8988T (cell line): ENCODE measurements at places on chromosomes 7 and 10.
A peak's percentile ranks its signal among the peaks of the same experiment; 100 is the strongest.

- no peak for DNase-seq
Measured at GRCh38 chr10:15464381-15464780, 93.3 kb upstream of the FAM171A1 start.

DNA sequence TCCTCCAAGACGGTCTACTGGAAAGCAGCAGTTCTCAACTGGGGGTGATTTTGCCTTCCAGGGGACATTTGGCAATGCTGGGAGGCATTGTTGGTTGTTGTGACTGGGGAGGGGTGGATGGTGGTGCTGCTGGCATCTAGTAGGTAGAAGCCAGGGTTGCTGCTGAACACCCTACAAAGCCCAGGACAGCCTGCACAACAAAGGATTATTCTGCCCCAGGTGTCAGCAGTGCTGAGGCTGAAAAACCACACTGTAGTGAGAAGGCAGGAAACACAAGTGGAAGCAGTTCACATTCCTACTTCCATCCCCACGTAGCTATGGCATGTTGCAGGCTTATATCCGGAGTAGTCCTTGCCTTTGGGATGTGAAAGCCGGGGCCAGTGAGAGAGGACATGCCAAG, 86.9 kb downstream of the AOAH start:
- DNase-seq, result no peak

DNA sequence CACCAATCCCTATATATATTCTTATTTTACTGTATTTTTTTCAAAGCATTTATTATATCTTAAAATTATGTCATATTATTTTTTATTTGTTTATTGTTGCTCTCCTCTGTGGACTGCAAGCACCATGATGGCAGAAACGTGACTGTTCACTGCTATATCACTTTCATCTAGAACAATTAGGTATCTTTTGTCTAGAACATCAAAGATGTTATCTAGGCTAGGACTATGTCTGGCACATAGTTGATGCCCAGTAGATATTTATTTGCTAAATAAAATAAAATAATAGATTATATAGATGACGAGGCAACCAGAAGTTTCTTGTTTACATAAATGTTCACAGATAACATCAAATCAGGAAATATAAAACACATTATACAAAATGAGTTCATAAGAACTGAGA, 12.4 kb upstream of the GPR158 start:
- no peak for DNase-seq

DNA sequence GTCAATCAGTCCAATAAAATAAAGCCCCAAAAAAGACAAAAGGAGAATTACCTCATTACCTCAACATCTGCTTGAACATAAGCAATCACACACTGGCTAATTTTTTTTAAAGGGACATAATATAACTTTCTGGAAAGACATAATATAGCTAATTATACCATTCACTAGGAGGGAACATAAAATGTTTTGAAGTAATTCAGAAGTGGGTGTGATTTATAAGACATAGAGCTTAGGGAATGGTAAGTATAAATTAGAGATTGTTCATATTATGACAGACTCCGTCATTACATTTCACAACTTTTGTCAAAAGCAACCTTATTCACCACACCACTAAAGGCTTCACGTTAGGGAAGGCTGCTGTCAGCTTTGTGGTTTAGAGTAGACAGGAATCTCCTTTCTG, 3.8 kb downstream of the SHTN1 start:
- DNase-seq, result no peak

DNA sequence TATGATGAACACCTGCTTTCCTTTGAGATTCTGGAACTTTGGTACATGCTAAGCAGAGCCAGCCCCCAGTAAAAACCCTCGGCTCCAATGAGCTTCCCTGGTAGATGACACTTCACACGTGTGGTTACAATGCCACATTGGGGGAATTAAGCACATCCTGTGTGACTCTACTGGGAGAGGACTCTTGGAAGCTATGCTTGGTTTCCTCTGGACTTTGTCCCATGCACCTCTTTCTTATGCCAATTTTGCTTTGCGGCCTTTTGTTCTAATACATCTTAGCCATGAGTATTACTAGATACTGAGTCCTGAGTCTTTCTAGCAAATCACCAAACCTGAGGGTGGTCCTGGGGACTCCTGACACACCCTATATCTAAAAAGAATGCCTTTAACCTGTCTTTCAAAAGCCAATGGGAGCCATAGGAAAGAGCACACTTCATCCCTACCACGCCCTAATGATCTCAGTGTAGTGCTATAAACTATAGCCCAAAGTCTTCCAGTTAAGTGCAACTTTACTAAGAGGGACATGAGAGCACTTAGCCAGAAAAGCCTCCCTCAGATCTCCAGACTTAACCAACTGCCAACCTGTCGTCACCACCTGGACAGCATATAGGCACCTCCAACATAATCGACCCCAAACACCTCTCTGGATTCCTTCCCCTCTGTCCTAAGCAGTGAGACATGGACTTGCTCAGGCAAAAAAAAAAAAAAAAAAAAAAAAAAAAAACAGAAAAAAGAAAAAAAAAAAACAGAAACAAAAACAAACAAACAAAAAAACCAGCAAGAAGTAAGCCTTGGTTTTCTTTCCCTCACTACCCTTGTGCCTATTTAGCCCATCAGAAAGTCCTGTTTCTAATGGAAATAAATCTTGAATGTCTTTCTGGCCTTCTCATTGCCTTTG, 37.4 kb downstream of the CCDC6 start:
- no peak for DNase-seq

- no peak for DNase-seq
Measured at GRCh38 chr10:95820363-95820762, 64.4 kb downstream of the ENTPD1 start.

DNA sequence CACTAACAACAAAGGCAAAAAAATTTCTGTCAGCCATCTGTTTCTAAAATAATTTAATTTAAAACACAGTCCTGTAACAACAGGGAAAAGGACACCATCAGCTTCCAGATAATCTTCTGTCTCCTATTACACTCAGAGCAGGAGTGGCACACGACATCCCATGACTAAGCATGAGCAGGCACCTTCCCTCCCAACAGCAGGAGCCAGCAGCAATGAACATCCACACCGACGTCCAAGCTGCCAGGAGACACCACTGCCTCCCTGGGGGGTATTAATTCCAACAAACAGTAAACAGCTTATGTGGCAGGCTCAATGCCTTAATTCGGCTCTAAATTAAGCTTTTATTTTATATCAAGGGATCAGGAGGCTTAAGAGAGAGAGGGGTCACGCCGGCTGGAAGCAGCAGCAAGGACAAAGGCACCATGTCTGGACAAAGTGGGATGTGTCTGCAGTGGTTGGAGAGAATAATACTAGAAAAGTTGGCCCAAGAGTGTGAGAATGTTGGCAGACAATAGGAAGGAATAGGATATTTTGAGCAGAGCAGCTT, 45.7 kb downstream of the KIAA1549 start:
- peak; percentile 56 for DNase-seq

DNA sequence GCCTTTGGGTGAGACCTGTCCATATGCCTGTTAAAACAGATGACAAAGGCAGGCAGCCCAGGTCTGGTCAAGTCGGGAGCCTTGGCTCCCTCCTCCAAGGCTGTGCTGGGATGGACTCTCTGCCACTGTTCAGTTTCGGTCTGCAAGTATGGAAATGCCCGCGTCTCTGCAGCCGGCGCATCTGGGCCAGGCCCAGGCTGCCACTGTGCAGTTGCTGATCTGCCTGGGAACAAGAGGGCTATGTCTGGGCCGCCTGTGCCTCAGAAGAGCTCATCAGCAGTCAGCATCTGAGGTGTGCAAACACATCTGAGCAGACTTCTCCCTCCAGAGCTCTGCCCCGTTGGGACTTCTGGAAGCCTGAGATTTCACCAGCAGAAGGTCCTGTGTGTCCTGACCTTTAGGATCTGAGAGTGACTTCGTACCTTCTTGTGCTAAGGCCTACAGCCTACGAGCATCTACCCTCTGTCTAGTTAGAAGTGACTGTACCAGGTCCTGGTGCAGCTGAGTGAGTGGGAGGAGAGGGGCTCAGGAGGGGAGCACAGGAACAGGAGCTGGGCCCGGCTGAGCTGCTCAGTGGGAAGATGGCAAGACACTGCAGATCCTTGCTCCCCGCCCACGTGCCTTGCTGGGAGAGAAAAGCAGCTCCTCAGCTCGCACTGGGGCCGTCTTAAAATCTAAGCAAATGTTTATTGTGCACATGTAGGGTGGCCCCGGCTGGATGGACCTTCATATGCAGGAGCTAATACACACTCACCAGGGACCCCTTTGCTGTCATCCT, 50.9 kb downstream of the DOCK1 start:
- no peak for DNase-seq

GRCh38 chr7:22140578-22140977, 194.9 kb upstream of the CDCA7L start:
- DNase-seq, result no peak

GRCh38 chr7:67637023-67637358, 640.4 kb downstream of the TYW1 start:
- no peak for DNase-seq

DNA sequence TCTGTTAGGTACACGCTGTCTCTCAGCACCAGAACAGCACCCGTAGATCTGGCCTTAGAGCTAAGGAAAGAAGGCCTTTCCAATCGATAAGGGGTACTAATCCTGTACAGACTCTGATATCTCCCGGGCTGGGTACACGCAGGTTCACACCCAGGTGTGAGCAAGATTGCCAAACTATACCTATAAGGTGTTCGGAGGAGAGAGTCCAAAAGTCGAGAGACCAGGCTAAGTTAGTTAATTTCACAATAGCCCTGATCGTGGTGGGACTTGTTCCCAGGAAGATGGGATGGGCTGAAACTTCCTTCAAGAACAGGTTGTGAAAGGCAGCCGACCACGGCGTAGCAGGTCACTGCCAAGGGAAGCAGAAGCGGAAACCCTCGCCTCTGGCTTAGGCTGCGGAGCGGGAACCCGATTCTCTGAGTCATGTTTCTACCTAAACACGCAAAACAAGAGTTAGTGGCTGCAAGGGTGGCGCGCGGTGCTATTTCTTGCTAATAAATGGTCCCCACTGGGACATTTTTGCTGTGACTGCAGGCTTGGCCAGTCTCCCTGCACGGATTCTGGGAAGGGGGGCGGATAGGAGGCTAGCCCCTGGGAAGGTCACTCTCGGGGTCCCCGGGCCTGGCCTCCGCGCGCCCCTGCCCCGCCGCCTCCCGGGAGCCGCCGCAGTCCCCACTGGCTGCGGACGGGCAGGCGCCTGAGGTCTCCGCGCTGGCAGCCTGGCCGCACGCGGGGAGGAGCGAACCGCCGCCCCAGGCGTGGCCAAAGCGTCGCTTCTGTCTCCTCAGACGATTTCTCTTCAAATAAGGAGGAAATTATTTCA, 75.4 kb upstream of the PDSS1 start:
- DNase-seq, result peak; percentile 54

DNA sequence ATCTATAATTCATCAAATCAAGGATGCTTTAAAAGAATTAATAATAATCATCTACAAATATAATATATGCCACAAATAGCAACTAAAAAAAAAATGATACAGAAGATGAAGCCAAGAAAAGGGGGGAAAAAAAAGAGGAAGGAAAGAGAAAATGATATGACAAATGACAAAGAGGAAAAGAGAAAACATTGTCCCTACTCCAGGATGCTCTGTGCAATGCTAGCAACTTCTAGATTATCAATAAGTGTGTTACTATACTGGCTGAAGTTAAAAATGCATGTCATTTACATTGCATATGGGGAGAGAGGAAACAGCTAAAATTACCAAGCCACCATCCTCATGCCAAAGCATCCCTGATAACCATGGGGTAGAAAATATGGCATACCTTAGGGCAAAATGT, 104.2 kb downstream of the SFMBT2 start:
- DNase-seq, result no peak

GRCh38 chr10:112365014-112365432, 8.9 kb upstream of the ACSL5 start:
- no peak for DNase-seq

GRCh38 chr10:132356621-132357195, 24.7 kb downstream of the LRRC27 start:
- no peak for DNase-seq

DNA sequence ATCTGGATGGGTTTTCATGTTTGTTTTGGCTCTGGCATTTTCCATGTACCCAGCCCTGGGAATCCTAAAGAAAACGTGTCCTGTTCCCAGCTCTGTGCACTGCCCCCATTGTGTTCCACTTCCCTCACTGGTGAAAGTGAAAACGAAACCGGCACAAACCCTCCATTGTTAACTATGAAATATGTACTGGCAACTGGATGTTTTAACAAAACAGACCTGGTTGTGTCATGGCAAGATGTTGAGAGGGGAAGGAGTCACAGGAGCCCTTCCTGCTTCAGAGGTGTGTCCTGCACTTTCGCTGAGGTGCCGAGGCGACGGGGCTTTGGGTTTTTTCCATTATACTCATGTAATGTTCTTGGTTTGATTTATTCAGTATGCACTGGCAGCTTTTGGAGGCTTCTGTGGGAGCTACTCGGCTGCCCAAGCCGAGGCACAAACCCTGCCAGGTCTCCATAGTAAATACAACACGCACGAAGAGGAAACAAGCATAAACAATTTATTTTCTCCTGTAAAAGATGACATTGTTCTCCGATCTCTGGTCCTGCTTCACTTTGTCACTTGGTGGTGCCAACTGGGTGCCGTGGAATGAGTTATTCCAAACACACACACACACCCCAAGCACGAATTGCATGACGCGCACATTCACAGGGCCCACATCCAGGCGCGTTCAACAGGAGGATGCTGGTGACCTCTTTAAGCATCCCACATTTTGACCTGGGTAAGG, 118.2 kb downstream of the CDK6 start:
- DNase-seq, result no peak

- DNase-seq, result no peak
Measured at GRCh38 chr7:4006687-4007086, 675.4 kb upstream of the FOXK1 start.

DNA sequence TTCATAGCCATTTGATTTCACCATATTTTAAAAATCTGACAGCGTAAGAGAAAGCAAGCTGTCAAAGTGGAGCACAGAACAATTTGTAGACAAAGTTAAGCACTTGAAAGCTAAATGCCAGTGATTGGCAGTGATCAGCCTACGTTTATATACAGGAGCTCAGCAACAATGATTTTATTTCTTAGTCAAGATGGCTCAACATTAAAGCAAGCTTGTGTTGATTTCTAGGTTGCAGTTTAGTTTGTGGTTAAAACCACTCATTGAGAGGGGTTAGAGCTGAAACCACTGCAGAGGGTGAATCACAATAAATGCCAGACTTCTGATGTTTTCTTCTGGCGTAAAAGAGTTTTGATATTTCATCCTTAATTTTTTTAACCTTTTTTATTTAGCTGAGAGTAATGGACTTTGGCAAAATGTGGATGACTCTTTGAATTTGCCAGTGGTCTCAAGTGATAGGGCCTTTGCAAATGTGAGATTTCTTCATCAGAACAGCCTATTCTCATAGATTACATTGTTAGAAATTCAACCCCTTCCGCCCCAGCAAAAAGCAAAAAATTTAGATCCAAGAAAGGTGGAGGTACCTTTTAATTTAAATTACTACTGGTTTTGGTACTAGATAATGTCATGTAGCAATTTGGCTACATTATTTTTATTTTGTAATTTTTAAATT, 73.8 kb downstream of the SHOC2 start:
- DNase-seq, result no peak

DNA sequence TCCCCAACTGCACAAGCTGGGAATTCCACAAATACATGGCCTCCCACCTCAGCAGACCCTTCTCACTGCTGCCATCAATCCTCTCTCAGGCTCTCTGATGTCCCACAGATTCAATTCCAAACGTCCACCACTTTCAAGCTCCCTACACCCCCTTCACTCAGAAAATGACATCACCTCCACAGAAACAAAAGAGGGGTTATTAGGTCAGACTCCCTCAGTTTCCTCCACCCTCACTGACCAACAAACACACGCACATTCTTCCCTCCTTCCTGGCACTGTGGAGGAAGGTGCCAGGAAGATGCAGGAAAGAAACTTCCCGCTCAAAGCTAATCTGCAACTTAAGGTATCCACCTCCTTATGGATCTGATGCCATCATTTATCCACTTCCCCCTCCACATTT, 18.3 kb downstream of the ZNF438 start:
- no peak for DNase-seq

GRCh38 chr10:71864911-71865361, 13.9 kb upstream of the PSAP start:
- DNase-seq, result no peak
